ENCODE measurements at places on chromosomes 5 and 9.
A peak's percentile ranks its signal among the peaks of the same experiment; 100 is the strongest.

DNA sequence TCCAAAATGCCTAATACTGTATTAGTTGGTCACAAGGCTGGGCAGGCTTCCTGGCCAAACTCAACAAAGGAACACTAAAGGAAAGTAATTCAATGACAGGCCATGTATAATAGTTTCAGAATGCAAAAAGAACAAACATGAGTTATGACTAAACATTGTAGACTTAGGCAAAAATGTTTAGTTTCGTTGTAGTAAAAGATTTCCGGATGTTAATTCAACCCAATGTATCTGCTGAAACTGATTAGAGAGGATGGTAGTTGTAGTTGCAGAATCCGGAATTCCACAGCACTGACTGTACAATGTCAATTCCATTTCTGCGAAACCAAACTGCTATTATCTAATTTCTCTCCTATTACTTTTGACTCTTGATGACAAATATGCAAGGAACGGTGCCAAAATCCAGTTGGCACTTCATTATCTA lies 117.9 kb upstream of the FST start:
- DNase-seq = peak; percentile 99

DNA sequence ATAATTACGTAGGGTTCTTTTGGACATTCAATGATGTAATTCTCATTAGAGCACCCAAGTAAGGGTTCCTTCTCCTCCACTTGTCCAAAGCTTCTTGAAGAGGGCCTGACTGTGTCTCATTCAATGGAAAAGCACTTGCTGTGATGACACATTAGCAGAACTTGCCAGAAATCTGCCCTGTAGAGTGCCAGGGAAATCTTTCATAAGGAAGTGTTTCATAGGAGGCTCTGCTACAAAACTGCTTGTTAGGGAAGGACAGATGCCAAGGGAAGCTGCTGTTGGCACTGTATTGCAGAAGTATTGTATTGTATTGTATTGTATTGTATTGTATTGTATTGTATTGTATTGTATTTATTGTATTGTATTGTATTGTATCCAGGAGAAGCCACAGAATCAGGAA lies 45.5 kb upstream of the MPDZ start:
- DNase-seq = no peak

DNA sequence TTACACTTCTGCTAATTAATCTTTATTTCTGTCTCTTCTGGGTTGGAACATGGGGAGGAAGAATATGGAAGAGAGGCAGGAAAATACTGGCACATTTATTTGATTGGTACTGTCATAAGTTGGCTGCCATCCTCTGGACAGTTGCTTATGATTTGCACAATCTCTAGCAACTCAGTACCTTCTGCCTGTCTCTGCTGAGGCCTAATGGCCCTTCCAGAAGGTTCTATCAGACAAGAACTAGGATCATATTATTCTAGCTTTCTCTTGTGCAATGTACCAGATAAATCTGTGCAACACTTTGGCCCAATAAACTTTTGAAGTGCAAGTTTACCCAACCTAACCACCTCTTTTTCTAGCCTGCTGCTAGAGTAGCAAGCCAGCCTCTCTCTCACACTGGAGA lies 335.0 kb downstream of the ARRDC3 start:
- no peak for DNase-seq

DNA sequence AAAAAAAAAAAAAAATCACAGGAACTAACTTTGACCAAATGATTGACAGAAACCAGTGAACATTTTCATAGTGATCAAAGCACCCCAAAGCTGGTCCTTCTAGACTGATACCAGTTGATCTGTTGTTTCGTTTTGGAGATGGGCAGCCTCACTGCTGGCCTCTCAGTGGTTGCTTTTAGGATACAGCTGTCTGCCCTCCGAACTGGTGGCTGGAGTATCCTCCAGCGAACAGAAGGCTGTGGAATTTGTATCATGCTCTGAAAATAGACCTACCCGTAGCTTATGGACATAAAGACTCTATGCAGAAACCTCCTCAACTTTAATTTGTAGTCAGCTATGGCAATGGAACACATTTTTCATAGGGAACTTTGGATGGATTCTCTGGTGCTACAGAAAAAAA lies 49.0 kb downstream of the DCP2 start:
- no peak for DNase-seq

DNA sequence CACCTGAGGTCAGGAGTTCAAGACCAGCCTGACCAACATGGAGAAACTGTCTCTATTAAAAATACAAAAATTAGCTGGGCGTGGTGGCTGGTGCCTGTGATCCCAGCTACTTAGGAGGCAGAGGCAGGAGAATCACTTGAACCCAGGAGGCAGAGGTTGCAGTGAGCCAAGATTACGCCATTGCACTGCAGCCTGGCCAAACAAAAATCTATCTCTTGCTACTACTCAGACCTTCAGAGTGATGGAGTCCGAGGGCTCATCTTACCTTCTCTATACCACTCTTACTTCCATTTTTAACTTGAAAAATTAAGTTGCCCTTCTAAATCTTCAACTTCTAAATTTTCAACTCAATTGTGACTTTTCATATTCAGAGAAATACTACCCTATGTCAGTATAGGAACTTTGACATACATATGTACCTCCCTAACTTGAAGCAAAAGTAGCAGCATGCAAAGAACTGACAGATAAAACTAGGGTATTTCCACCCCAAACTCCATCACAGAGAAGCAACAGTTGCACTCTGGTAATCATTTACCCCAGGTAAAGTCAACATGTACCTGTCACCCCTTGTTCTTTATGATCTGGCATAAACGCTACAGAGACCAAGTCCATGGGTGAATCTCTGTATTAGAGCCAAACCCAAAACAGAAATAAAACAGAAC lies 11.4 kb downstream of the ZFAND5 start:
- DNase-seq = no peak

- DNase-seq = no peak
Measured at GRCh38 chr9:116287721-116288120, 134.1 kb downstream of the PAPPA start.

- DNase-seq = no peak
Measured at GRCh38 chr5:130077007-130077406, 172.7 kb downstream of the CHSY3 start.

GRCh38 chr5:123209502-123210027 lies 120.5 kb downstream of the PRDM6 start:
- DNase-seq = peak; percentile 88

DNA sequence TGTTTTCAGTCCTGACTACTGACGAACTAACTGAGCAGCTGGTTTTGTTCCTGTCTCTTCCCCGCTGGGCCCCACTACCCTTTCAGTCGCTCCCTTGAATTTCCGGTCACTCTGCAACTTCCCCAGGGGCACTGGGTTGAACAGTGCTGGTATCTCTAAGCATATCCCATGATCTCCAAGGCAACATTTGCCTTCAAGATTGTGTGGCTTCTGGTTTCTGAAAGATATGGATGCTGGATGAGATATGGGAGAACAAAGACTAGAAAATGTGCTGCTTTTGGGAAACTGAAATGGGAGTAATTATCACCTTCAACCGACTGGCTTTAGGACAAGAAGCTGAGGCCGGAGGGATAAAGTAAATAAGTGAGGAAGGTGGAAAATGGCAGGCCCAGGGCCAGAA lies 258.2 kb upstream of the PIK3R1 start:
- no peak for DNase-seq

DNA sequence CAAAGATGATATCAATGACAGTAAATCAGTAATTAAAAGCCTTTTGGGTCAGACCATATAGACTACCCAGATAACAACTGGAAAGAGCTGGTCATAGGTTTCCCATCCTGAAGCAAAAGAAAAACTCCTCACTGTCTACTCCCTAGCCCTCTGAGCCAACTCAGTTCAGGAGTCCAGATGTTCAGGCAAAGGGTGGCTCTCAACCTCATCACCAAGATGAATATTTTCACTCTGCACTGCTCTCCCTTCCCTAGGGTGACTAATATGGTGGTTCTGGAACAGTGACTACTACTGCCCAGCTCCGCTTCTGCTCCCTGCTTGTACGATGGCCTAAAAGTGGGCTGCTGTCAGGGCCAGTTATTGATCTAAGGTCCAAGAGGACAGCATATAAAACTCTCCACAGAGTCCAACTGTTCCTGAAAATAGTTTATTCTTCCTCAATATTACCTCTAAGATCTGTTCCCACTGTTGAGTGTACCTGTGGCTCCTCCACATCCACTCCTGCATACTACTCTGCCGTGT lies 263.4 kb upstream of the SLC30A5 start:
- no peak for DNase-seq

DNA sequence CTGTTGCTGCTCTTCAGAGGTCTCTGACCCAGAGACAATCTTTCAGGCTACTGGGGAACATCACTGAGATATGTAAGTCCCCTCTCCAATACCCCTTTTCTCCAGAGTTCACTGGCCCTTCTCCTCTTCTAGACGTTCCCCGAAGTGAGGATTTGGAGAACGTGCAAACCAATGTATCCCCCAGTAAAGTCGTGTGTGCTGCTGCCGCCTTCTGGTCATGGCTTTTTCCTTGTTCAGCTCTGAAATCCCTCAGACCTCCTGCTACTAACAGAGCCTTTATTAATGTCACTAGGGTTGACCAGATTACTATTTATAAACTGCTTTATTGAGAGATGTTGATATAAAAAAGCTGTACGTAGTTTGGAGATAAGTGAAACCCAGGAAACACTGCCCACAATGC lies 1028.6 kb downstream of the CDH9 start:
- no peak for DNase-seq

DNA sequence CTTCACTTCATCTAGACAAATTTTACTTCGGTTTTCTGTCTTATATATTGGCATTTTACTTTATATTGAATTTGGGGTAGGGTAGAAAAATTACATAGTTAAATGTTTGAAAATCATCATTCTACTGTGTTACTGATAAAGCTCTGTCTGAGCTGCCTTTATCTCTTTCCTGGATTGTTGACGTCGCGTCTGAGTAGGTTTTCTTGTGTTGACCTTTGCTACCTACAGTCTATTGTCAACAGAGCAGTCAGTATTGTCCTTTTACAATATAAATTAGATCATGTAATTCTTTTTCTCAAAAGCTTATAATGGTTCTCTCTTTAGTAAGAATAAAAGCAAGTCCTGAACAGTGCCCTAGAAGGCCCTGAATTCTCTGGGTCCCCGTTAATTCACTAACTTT lies 128.2 kb downstream of the HACD4 start:
- DNase-seq = no peak

- no peak for DNase-seq
Measured at GRCh38 chr9:38370176-38370575, 22.3 kb upstream of the ALDH1B1 start.

- DNase-seq = no peak
Measured at GRCh38 chr5:10431415-10431814, 10.3 kb upstream of the ROPN1L start.

DNA sequence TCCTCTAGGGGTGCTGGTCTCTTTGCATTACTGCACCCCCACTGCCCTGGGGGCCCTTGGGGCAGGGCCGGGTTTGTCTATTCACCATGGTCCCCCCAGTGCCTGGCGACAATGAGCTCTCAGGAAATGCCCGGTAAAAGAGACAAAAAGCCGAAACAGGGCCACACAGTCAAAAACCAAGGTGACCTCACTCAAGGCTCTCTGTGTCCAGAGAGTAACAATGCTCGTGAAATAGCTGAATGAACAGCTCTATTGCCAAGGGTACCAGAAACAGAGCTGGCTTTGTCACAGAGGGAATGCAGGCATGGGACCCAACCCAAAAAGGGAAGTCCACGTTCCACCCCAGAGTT lies 16.0 kb downstream of the SH3PXD2B start:
- DNase-seq = no peak

DNA sequence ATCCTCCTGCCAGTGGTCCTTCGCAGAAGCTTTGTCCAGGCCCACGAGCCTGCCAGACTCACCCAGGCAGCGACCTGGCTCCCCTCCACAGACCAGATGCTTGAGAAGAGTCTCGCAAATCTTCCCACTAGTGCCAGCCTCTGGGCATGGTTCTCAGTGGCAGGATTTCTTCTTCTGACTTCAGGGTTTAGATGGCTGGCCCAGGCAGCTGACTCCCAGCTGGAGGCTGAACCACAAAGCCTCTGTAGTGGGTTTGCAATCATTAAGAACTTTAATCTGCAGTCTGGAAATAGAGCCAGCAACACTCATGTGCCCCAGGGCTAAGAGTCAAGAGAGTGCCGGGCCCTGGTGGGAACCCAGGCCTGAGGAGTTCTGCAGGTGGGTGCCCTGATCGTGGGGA lies 90.6 kb upstream of the ICE1 start:
- DNase-seq = no peak

DNA sequence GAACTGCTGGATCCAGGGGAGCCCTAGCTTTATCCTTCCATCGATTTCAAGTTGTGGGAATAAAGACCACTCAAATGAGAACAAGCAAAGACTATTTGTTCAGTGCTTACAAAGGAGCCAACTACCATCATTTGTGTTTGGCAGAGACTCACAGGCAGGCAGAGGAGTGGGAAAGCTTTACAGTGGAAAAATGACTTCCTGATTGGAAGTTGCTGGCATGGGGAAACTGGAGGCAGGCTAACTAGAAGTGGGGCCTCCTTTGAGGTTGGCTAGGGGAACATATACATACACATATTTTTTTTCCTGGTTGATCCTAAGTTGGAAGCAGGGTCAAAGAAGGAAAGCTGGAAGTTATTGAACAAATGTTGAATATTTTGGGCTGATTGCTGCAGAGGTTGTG lies 121.7 kb downstream of the ACTBL2 start:
- no peak for DNase-seq

- DNase-seq = no peak
Measured at GRCh38 chr9:79215821-79216220, 355.9 kb upstream of the TLE4 start.

- DNase-seq = no peak
Measured at GRCh38 chr5:36691696-36692371, 85.4 kb downstream of the SLC1A3 start.

GRCh38 chr9:127975376-127976315 lies 5.1 kb downstream of the EEIG1 start:
- no peak for DNase-seq

- no peak for DNase-seq
Measured at GRCh38 chr5:95352691-95353090, 38.5 kb upstream of the FAM81B start.

GRCh38 chr9:101235105-101235866 lies 149.5 kb downstream of the BAAT start:
- DNase-seq = no peak

DNA sequence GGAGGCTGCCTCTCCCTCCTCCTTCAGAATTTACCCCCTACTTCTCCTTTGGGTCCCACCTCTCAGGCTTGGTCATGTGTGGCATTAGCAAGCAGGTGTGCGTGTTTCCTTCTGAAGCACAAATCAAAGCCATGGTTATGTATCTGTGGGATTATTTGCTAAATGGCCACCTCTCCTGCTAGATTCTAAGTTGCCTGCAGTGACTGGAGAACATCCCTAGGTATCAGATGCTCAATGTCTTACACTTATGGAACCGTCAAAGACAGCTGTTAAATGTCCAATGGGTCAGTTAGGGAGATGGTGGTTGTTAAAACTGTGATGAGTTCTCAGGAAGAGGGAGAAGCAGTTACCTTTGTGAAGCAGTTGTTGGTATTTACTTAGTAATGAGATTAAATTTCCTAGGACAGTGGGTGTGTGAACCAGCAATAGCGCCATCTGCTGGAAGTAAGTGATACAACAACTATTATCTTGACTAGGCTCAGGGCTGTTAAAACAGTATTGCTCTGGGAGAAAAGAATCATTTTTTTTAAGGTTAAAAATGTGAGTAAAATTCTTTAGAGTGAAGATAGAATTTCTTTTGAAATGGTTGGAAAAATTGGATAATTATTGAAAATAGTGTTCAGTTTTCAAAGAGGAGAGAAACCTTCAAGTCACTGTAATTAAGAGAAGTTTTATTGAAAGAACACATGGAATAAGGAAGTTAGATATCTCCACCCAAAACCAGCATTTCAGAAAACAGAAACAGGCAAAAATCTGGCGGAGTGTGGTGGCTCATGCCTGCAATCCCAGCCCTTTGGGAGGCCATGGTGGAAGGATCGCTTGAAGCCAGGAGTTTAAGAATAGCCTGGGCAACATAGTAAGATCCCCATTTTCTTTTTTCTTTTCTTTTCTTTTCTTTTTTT lies 71.3 kb downstream of the TMC1 start:
- DNase-seq = no peak

All from fibroblast of skin of left quadriceps (primary cell).